ENCODE measurements at places on chromosomes 16 and 17.

- DNase-seq, result no peak
Observed at GRCh38 chr16:77307426-77308162, 108.4 kb downstream of the SYCE1L start.

DNA sequence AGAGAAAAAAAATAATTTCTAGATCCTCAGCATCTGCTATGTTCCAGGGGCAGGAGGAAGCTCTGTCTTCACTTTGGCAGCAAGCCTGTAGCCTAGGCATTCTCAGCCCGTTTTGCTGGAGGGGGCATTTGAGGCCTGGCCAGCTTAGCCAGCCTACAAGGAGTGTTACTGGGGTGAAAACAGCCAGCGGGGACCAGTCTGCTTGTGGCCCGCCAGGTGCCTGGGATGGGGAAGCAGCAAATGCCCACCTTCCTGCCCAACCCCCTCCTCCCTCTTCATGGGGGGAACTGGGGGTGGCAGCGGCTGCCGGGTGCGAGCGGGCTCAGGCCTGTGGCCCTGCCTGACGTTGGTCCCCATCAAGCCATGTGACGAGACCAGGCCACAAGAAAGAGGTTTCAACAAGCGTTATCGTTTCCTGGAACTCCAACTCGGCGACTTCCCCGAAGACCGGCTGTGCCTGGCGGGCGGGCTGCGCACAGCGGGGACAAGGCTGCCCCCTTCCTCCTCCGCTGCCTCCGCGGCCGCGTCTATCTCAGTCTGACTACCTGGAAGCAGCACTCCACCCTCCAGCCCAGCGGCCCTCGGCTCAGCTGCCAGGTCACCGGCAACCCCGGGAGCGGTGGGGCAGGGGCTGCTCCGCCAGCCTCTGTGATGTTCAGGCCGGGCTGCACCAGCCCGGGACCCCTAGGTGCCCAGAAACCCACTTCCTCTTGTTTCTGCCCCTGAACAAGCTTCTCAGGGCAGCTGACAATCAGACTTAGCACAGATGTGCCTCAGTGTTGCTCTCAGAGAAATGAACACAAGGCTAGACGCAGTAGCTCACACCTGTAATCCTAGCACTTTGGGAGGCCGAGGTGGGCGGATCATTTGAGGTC lies 22.9 kb downstream of the SOCS1 start:
- DNase-seq, result peak; percentile 89

DNA sequence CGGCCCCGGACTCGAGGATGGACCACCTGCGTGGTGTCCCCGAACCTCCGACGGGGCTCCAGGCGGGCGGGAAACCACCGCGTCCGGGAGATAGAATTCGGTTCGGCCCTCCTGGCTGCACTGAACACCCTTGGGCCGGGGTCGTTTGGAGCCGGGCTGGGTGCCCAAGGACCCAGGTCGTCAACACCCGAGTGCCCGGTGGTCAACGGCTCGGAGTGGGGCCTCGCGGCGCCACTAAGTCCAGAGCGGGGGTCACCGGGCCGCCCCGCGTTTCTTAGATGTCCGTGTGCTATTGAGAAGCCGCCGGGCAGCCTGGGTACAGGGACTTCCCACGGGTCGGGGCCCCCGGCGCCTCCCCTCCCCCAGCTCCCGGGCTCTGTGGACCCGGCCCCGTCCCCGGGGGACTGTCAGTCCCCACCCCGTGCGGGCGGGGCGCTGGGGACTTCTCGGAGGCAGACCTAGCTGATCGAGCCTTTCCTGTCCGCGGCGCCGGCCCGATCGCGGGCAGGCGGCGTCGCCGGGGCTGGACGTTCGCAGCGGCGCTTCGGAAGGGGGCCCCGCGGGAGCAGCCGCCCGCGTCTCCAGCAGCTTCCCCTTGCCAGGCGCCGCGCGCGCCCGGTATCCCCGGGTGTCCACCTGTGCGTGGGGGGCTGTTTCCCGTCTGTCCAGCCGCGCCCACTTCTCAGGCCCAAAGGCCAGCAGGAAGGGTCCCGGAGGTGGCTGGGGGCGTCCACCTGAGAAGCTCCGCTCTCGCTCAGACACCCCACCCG lies 655 bp upstream of the NPTX1 start:
- DNase-seq, result no peak

DNA sequence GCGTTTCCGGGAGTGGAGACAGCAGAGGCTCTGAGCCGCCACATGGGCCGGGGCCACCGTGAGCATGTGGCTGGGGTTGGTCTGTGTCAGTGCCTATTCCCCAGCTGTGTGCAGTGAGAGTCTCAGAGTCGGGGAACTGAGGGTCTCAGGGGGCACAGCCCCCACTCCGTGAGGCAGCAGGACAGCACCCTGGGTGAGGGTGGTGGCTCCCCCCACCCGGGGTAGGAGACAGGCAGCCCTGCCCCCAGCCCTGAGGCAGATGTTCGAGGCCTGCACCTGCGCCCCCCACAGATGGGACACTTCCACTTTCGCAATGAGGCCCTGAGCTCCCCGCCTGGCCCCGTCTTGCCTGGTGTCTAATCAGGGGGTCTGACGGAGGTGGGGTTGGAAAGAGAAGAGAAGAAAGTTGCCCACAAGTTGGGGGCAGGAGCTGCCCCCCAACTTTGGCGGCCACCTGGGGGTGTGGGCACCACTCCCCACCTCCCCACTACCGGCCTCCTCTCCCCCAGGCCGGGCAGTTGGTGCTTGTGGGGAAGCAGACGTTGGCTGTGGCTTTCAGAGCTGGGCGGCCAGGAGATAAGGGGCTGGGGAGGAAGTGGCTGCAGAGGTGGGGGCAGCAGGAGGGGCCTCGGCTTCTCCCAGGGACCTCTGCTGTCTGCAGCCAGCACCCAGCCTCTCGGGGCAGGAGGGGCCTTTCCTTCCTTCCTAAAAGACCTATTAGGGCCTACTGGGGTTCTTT lies 1.8 kb upstream of the CBFA2T3 start:
- peak; percentile 69 for DNase-seq

GRCh38 chr17:48132385-48132784 lies 24.8 kb downstream of the SNX11 start:
- no peak for DNase-seq

Measured in erythroblast (primary cell).